ENCODE measurements at places on chromosomes 2 and 18. TPM values are rescaled to one million over a fixed set of nuclear protein-coding genes. Genes with fewer than 3 reads are reported as not detected.

GRCh38 chr2:207782238-207783030 lies 12.7 kb upstream of the FZD5 start:
- H3K27me3 ChIP-seq, result peaks cover 23% of the 10 kb centered on the region
- H3K27ac ChIP-seq, result no peak overlapping the region
- no peaks in the 10 kb centered on the region for H3K36me3 ChIP-seq

Gene M1AP
- not detected for total RNA-seq

GRCh38 chr2:99514357-99514756 lies 24.5 kb upstream of the REV1 start:
- no peak for DNase-seq
- no peak overlapping the region for H3K4me3 ChIP-seq
- H3K27ac ChIP-seq, result no peak overlapping the region
- no peaks in the 10 kb centered on the region for H3K36me3 ChIP-seq
- H3K27me3 ChIP-seq, result peaks cover 4% of the 10 kb centered on the region

Gene GLB1L
- 6.2 TPM for total RNA-seq

- DNase-seq, result no peak
- H3K4me1 ChIP-seq, result peaks cover 7% of the 10 kb centered on the region
- H3K27ac ChIP-seq, result no peak overlapping the region
- no peak overlapping the region for H3K4me3 ChIP-seq
Observed at GRCh38 chr2:26500406-26500805, 22.5 kb upstream of the OTOF start.

DNA sequence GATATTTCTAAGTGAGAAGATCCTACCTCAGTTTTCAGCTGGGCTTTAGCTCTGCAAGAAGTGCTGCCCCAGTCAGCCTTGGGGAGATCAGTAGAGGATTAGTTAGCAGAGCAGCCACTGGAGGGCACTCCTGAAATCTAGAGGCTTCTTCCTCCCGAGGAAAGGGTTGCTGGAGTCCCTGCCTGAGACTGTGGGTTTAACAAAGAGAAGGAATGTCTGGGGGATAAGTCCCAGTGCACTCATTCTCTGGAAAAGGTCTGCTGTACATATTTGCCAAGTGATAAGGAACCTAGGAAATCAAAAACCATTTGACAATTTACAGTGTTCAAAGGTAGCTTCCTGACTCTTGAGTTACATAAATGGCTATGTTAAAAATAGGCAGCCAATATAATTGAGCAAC lies 207.2 kb downstream of the SLC8A1 start:
- H3K4me3 ChIP-seq, result no peak overlapping the region
- no peaks in the 10 kb centered on the region for H3K36me3 ChIP-seq
- no peaks in the 10 kb centered on the region for H3K27me3 ChIP-seq
- no peak overlapping the region for H3K27ac ChIP-seq
- DNase-seq, result no peak
- H3K4me1 ChIP-seq, result no peaks in the 10 kb centered on the region

GRCh38 chr18:40877096-40877495 lies 1077.9 kb upstream of the PIK3C3 start:
- no peaks in the 10 kb centered on the region for H3K4me1 ChIP-seq
- no peak overlapping the region for H3K4me3 ChIP-seq

Gene EIPR1
- 34.3 TPM for total RNA-seq

Gene DHRS9
- not detected for total RNA-seq

Gene CRACDL
- 0.18 TPM for total RNA-seq

DNA sequence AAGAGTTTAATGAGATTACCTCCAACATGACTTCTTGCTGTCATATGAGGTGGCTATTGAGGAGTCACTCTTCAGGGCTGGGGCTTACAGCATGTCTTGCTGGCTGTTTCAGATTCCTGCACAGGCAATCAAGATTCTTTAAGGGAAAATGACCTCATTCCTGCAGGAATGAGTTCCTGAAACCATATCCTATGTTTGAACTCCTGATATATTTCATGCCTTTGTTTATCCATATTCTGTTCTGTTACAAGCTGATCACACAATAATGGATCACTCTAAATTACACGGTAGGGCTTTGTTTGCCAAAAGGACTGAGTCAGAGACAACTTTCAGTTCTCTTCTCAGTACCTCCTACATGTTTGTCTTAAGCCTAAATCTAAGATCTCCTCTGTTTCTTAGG lies 879.8 kb upstream of the PIK3C3 start:
- H3K36me3 ChIP-seq, result no peaks in the 10 kb centered on the region
- no peaks in the 10 kb centered on the region for H3K27me3 ChIP-seq

Gene ERMN
- 3.5 TPM for total RNA-seq

DNA sequence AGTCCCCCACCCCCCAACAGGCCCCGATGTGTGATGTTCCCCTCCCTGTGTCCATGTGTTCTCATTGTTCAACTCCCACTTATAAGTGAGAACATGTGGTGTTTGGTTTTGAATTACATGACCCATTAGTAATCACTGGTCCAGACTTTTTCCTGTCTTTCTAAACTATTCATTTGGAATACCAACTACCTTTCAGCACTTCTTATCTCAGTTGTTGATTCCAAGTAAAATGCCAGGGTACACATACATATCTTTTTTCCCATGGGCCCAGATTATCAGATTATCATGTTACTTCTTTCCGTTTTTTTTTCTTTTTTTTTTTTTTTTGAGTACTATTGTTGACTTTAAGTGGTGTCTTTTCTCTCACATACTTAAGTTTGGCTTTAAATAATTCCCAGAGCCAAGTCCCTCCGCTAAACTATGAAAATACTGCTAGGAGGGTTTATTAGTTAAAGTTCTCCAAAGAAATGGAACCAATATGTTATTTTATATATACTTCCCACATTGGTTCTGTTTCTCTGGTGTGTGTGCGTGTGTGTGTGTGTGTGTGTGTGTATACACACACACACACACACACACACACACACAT lies 389.3 kb downstream of the IRS1 start:
- H3K4me3 ChIP-seq, result no peak overlapping the region
- H3K4me1 ChIP-seq, result no peaks in the 10 kb centered on the region
- H3K27ac ChIP-seq, result no peak overlapping the region

DNA sequence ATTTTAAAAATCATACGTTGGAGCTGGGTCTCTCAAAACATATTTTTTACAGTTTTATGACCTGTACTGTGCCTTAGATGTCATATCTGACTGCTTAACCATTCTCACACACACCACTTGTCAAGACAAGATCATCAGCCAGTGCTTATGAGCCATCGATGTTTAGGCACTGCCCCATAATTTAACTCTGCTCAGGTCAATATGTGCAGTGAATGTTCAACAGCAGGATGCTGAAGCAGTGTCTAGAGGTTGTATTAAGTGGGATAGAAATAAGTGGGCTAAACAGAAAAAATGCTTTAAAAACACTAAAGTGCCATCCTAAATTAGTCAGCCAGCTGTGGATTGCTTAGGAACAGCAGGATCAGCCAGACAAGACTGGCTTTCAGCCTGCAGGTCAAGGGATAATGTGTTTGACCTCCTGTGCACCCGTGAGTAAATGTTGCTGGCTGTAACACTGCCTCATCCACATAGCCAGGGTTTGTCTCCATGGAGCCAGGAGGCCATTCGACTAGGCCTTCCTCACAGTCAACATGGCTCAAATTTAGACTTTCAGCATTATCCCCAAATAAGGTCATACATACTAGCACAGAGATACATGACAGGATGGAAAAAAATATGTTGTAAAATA lies 139.0 kb upstream of the NXPH2 start:
- H3K36me3 ChIP-seq, result no peaks in the 10 kb centered on the region
- H3K4me1 ChIP-seq, result no peaks in the 10 kb centered on the region
- H3K27ac ChIP-seq, result no peak overlapping the region
- no peaks in the 10 kb centered on the region for H3K27me3 ChIP-seq
- no peak overlapping the region for H3K4me3 ChIP-seq

Gene LTBP1
- 0.35 TPM for total RNA-seq

- H3K4me3 ChIP-seq, result no peak overlapping the region
- no peaks in the 10 kb centered on the region for H3K27me3 ChIP-seq
- no peaks in the 10 kb centered on the region for H3K36me3 ChIP-seq
Observed at GRCh38 chr2:150469706-150470274, 17.7 kb downstream of the RND3 start.

- peak; percentile 66 for DNase-seq
- peak overlapping the region; percentile 64 for H3K4me3 ChIP-seq
- peak overlapping the region; percentile 71 for H3K27ac ChIP-seq
- peaks cover 19% of the 10 kb centered on the region for H3K4me1 ChIP-seq
- no peaks in the 10 kb centered on the region for H3K36me3 ChIP-seq
Observed at GRCh38 chr2:231642631-231643494, 50.2 kb downstream of the TEX44 start.

Gene ODC1
- total RNA-seq, result 48.1 TPM

- no peak for DNase-seq
- H3K27me3 ChIP-seq, result no peaks in the 10 kb centered on the region
- H3K27ac ChIP-seq, result no peak overlapping the region
- H3K4me3 ChIP-seq, result no peak overlapping the region
- H3K4me1 ChIP-seq, result no peaks in the 10 kb centered on the region
- no peaks in the 10 kb centered on the region for H3K36me3 ChIP-seq
Observed at GRCh38 chr2:220585241-220585640, 957.8 kb downstream of the SLC4A3 start.

Gene ASAP2
- total RNA-seq, result 0.71 TPM

- H3K27ac ChIP-seq, result no peak overlapping the region
- no peak for DNase-seq
- no peak overlapping the region for H3K4me3 ChIP-seq
- H3K36me3 ChIP-seq, result no peaks in the 10 kb centered on the region
- no peaks in the 10 kb centered on the region for H3K27me3 ChIP-seq
- H3K4me1 ChIP-seq, result no peaks in the 10 kb centered on the region
Observed at GRCh38 chr2:128362176-128362888, 43.7 kb upstream of the HS6ST1 start.

DNA sequence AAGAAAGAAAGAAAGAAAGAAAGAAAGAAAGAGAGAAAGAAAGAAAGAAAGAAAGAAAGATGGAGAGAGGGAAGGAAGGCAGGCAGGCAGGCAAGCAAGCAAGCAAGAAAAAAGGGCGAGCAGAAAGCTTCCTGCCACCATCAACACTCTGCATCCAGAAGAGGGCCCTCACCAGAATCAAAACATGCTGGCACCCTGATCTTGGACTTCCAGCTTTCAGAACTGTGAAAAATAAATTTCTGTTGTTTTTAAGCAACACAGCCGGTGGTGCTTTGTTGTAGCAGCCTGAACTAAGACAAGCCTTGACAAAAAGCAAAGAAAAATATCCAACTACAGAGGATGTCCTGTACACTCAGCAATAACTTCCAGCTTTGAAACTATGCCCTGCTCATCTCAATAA lies 401.7 kb downstream of the LRATD1 start:
- H3K27me3 ChIP-seq, result peaks cover 20% of the 10 kb centered on the region
- no peak overlapping the region for H3K4me3 ChIP-seq
- no peak overlapping the region for H3K27ac ChIP-seq
- H3K36me3 ChIP-seq, result no peaks in the 10 kb centered on the region
- no peak for DNase-seq

DNA sequence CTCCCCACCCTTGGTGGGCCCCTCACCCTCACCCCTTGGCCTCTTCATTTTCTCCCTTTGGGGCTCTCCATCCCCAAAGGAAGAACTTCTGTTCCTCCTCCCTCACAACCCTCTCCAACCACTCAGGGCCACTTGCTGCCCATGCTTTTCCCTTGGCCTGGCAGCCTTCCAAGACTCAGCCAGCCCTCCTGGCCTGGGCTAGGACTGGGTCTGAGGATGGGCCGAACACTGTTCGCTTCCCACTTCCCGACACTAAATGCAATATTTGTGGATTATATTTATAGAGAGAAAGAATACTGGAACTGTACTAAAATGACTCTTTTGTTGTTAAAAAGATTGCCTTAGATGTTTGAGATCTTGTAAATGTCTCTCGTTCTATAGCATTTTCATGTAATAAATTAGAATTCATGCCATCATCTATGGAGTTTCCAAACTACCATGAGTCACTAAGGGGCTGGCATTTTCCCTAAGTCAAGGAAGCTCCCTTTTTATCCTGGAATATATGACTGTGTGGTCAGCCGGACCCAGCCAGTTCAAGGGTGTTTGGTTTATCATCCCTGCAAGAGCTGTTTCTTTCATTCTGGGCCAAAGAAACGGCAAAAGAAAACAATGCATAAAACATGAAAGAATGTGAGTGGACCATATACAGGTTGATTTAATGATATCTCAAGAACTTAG lies 3.8 kb downstream of the CXCR2 start:
- no peak for DNase-seq
- peaks cover 14% of the 10 kb centered on the region for H3K27me3 ChIP-seq
- no peak overlapping the region for H3K27ac ChIP-seq
- H3K4me3 ChIP-seq, result no peak overlapping the region
- H3K36me3 ChIP-seq, result no peaks in the 10 kb centered on the region

Gene EDAR
- not detected for total RNA-seq

- no peaks in the 10 kb centered on the region for H3K36me3 ChIP-seq
- H3K27me3 ChIP-seq, result no peaks in the 10 kb centered on the region
- H3K4me1 ChIP-seq, result peaks cover 2% of the 10 kb centered on the region
- DNase-seq, result no peak
- H3K4me3 ChIP-seq, result no peak overlapping the region
Observed at GRCh38 chr18:22283116-22283395, 113.7 kb downstream of the GATA6 start.

GRCh38 chr2:60416221-60417008 lies 137.0 kb downstream of the BCL11A start:
- H3K27ac ChIP-seq, result no peak overlapping the region
- DNase-seq, result no peak

DNA sequence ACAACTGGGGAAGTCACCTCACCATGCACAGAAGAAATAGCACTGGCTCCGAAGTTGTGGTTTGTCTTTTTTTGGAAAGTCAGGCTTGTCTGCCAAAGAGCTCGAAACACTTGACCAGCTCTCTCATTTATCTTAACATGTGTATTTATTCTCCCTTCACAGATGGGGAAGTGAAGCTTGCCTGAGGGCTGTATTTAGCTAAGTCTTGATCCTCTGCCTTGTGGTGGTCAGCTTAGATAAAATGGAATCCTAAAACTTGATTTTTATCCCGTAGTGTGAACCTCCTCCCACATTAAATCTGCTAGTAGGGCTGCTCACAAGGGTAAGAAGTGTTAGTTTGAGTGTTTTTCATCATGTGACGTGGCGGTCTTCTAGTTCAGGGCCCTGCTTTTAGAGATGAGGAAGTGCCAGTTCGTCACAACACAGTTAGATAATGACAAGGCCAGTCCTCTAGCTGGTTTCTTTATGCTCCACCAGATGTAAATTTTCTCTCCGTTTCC lies 89.7 kb downstream of the TMEM247 start:
- H3K36me3 ChIP-seq, result no peaks in the 10 kb centered on the region
- no peak overlapping the region for H3K4me3 ChIP-seq
- no peaks in the 10 kb centered on the region for H3K27me3 ChIP-seq
- DNase-seq, result no peak
- no peaks in the 10 kb centered on the region for H3K4me1 ChIP-seq
- H3K27ac ChIP-seq, result no peak overlapping the region

GRCh38 chr18:21145371-21145770 lies 33.8 kb upstream of the ROCK1 start:
- no peak overlapping the region for H3K4me3 ChIP-seq
- H3K4me1 ChIP-seq, result no peaks in the 10 kb centered on the region
- H3K27ac ChIP-seq, result no peak overlapping the region
- peaks cover 4% of the 10 kb centered on the region for H3K27me3 ChIP-seq
- no peaks in the 10 kb centered on the region for H3K36me3 ChIP-seq

DNA sequence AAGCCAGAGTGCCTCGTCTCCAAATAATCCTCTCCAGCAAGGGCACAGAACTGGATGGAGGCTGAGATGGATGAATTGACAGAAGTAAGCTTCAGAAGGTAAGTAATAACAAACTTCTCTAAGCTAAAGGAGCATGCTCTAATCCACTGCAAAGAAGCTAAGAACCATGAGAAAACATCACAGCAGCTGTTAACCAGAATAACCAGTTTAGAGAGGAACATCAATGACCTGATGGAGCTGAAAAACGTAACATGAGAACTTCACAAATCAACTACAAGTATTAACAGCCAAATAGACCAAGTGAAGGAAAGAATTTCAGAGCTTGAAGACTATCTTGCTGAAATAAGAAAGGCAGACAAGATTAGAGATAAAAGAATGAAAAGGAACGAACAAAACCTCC lies 32.3 kb downstream of the WDPCP start:
- peaks cover 23% of the 10 kb centered on the region for H3K36me3 ChIP-seq
- H3K27me3 ChIP-seq, result no peaks in the 10 kb centered on the region
- no peak for DNase-seq
- no peak overlapping the region for H3K27ac ChIP-seq
- H3K4me3 ChIP-seq, result no peak overlapping the region
